ENCODE measurements at places on chromosomes 1 and 21.
A peak's percentile ranks its signal among the peaks of the same experiment; 100 is the strongest.

DNA sequence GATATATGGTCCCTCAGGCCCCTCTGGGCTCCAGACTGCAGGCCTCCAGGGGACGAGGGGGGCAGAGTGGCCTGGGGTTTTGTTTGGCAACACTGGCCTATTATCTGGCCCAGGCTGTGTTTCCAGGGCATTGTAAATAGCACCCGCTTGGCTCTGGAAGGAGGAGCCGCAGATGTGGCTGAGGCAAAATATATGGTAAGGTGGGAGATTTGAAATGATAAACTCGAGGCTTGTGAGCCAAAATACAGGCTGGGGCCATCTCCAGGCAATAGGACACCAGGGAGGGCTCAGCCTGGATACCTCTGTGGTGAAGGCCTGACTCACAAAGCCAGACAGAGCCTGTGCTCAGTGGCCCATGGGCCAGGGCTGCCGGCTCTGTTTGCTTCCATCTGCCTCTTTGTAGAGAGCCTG lies 14.0 kb downstream of the NAV1 start:
- H3K27ac ChIP-seq: peak overlapping the region; percentile 92
- H3K4me1 ChIP-seq: peaks cover 25% of the 10 kb centered on the region
- H3K36me3 ChIP-seq: no peaks in the 10 kb centered on the region
- no peaks in the 10 kb centered on the region for H3K27me3 ChIP-seq
- no peak overlapping the region for H3K4me3 ChIP-seq

DNA sequence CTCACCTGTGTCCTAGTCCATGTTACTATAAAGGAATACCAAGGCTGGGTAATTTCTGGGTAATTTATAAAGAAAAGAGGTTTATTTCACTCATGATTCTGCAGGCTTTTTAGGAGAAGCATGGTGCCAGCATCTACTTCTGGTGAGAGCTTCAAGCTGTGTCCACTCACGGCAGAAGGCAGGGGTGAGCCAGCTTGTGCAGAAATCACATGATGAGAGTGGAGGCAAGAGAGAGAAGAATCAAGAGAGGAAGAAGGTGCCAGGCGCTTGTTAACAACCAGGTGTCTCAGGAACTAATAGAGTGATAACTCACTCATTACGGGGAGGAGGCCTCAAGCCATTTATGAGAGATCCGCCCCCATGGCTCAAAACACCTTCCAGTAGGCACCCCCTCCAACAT lies 67.5 kb upstream of the CD34 start:
- no peaks in the 10 kb centered on the region for H3K4me1 ChIP-seq
- peaks cover 20% of the 10 kb centered on the region for H3K27me3 ChIP-seq
- no peaks in the 10 kb centered on the region for H3K36me3 ChIP-seq
- H3K27ac ChIP-seq: no peak overlapping the region
- no peak for DNase-seq
- H3K4me3 ChIP-seq: no peak overlapping the region

- no peak for DNase-seq
- H3K27me3 ChIP-seq: no peaks in the 10 kb centered on the region
- no peak overlapping the region for H3K27ac ChIP-seq
Observed at GRCh38 chr1:55076356-55076755, 37.0 kb downstream of the PCSK9 start.

DNA sequence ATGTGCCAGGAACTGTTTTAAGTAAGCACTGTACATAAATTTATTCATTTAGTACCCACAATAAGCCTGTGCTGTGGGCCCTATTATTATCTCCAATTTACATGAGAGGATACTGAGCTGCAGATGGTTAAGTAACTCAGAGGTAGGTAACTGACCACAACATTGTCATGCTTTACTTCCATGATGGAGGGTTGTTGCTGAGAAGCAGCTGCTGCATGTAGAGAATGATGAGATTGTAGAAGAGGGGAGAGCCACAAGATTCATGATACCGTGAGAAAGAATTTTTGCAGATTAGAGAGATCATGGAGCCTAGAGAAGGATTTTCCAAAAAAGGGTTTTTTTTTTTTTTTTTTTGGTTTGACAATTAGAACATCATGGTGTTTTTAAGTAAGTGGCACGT lies 313.1 kb downstream of the PTBP2 start:
- no peak overlapping the region for H3K4me3 ChIP-seq
- H3K27me3 ChIP-seq: no peaks in the 10 kb centered on the region
- H3K27ac ChIP-seq: no peak overlapping the region
- no peaks in the 10 kb centered on the region for H3K36me3 ChIP-seq

GRCh38 chr1:187001198-187001889 lies 172.6 kb downstream of the PLA2G4A start:
- H3K27ac ChIP-seq: no peak overlapping the region
- H3K4me3 ChIP-seq: peak overlapping the region; percentile 18
- no peaks in the 10 kb centered on the region for H3K4me1 ChIP-seq
- DNase-seq: peak; percentile 86

- H3K27me3 ChIP-seq: no peaks in the 10 kb centered on the region
- no peak for DNase-seq
- no peaks in the 10 kb centered on the region for H3K36me3 ChIP-seq
- H3K4me3 ChIP-seq: no peak overlapping the region
- H3K4me1 ChIP-seq: no peaks in the 10 kb centered on the region
Observed at GRCh38 chr1:69842326-69842725, 274.6 kb downstream of the LRRC7 start.

Measured in mesenchymal stem cell (in vitro differentiated cells and primary cell).